ENCODE measurements at places on chromosomes 2 and 18.
A peak's percentile ranks its signal among the peaks of the same experiment; 100 is the strongest.

- no peak for DNase-seq
Measured at GRCh38 chr2:214014551-214015220, 396.2 kb upstream of the VWC2L start.

DNA sequence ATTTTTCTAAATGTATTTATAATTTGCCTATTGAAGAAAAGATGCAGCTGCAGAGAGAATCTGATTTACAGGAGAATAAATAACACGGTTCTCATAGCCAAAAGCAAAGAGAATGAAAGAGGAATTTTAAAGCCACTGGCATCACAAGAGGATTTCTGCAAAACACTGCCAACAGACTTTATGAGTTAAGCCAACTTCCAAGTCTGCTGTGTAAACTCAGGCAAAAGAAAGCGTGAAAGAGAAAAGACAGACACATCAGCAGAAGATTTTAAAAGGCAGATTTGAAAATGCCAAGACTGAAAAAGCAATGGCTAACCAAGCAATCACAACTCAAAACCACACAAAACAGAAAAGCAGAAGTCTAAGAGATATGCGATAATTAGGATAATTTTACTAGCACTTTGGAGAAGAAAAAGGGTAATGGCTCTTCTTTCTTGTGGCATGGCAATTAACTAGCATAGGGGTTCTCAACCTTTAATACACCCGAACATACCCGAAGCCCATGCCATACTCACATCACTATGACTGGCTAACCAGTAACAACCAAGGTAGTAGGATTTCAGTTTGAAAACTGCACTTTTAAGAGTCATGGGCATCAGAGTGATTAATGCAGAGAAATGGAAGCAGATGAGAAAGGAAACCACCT, 4.9 kb downstream of the DARS1 start:
- DNase-seq = no peak

GRCh38 chr2:221529943-221530652, 42.0 kb downstream of the EPHA4 start:
- DNase-seq = peak; percentile 13

- no peak for DNase-seq
Measured at GRCh38 chr2:203706403-203706802, at the start of gene CD28. CD28 (plus strand) TSS chr2:203706639; CDS start chr2:203706697, 58 bp downstream.

GRCh38 chr2:48448274-48449061, 81.5 kb upstream of the STON1 start:
- DNase-seq = no peak

DNA sequence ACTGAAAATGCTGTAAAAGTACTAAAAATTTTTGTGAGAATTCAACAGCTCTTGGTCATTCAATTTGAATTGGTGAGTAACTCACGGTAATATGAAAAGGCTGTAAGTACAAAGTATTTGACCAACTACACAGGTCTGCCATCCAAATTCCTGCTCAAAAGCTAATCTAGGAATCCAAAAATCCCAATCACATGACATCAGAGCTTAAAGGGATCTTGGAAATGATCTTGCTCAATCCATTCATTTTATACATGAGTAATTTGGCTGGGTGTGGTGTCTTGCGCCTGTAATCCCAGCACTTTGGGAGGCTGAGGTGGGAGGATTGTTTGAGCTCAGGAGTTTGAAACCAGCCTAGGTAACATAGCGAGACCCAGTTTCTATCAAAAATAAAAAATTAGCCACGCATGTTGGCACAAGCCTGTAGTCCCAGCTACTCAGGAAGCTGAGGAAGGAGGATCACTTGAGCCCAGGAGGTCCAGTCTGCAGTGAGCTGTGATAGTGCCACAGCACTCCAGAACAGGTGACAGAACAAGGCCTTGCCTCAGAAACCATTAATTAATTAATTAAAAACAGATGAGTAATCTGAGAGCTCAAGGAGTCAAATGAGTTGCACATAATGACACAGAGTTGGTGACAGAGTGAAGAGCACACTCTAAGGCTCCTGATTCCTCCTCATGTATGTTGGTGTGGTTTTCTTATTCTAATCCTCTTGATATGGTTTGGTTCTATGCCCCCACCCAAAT, 19.8 kb downstream of the SPIRE1 start:
- DNase-seq = no peak

DNA sequence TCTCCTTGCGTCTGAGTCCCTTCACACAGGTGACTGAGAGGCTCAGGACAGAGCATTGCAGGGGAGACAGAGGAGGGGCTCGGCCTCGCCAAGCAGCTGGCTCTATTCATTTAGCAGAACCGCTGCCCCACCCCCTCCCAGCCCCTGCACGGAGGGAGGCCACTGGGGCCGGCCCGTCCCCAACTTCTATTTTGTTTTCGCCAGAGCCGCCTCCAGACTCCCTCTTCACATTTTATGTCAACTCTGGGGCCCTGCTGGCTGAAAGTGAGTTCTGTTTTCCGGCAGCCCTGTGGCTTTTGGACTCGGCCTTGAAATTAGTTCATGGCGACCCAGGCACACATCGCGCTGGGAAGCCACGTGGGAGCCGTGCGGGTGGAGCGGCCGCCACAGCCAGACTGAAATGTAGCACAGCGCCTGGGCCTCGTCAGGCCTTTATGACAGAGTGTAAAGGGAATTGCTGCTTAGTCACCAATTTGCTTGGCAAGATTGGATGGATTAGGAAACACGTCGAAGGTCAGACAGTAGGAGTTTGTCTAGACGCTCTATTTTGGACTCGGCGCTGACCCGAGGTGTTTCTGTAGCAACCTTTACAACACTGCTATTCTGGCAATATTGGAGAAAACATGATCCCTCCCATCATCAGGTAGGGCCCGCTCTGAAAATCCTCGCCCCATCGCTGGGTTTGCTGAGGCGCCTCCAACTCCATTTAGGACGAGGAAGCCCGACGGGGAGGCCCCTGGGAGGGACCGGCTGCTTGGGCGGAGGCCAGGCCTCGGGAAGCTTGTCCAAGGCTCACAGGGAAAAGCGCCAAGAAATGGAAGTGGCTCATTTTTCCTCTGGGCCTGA, 90.7 kb upstream of the CTDP1 start:
- DNase-seq = peak; percentile 51

DNA sequence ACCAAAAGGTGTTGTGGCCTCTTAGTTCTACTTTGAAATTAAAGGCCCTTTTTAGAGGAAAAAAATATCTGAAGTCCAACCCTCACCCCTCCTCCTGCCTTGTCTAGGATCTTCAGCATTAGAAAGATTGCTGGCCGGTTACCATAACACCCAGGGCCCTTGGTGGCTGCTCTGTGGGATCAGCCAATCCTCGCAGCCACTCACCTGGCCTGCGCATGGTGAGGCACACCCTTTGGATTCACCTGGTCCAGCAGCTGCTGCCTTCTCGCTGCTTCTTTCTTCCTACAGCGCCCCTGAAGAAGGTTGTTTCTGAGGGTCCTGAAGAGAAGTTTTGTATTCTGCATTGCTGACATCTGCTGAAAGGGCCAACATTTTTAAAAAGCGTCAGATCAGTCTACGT, 25.2 kb downstream of the DYTN start:
- DNase-seq = no peak

- DNase-seq = no peak
Measured at GRCh38 chr2:68223419-68223818, 28.9 kb downstream of the PPP3R1 start.

GRCh38 chr2:36438449-36438977, 82.9 kb downstream of the CRIM1 start:
- DNase-seq = peak; percentile 88

DNA sequence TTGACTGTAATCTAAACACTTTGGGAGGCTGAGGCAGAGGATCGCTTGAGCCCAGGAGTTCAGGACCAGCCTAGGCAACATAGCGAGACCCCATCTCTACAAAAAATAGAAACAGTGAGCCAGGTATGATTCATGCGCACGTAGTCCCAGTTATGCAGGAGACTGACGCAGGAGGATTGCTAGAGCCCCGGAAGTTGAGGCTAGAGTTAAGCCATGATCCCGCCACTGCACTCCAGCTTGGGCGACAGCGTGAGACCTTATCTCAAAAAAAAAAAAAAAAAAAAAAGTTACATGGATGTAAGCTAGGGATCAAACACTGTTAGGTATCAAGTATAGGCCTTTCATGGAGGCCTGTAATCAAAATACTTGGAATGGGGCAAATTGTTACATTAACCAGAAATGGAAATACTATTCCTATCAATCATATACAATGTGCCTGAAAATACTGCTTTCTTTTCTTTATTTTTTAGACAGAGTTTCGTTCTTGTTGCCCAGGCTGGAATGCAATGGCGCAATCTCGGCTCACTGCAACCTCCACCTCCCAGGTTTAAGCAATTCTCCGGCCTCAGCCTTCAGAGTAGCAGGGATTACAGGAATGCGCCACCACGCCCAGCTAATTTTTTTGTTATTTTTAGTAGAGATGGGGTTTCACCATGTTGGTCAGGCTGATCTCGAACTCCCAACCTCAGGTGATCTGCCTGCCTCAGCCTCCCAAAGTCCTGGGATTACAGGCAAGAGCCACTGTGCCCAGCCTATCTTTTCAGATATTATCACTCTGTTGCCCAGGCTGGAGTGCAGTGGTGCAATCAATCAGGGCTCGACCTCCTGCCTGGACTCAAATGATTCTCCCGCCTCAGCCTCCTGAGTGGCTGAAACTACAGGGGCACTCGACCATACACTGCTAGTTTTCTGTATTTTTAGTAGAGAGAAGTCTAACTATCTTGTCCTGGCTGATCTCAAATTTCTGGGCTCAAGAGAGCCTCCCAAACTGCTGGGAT, 27.2 kb downstream of the XPO1 start:
- no peak for DNase-seq

DNA sequence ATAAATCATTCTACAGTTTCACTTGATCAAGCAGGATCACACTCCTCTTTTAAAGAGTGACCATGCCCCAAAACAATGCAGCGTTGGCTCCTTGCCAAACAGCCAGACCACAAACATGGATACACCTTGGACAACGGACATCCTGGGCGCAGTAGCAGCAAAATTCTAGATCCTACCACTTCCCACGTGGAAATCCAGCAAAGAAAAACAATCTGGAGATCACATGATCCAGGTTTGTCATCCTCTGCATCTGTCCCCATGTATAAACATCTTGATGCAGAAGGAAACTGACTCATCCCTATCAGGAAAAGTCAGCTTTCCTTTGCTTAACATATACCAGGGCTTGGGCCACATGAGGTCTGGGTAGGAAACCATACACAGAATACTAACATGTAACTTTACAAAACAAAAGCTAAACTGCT, 53.1 kb downstream of the ZNF521 start:
- DNase-seq = peak; percentile 52

GRCh38 chr2:61158356-61158955, 3.5 kb upstream of the C2orf74 start:
- no peak for DNase-seq

- no peak for DNase-seq
Measured at GRCh38 chr18:58496937-58497336, 132.0 kb downstream of the ALPK2 start.

- DNase-seq = peak; percentile 36
Measured at GRCh38 chr2:96470636-96471035, 34.5 kb downstream of the NEURL3 start.

DNA sequence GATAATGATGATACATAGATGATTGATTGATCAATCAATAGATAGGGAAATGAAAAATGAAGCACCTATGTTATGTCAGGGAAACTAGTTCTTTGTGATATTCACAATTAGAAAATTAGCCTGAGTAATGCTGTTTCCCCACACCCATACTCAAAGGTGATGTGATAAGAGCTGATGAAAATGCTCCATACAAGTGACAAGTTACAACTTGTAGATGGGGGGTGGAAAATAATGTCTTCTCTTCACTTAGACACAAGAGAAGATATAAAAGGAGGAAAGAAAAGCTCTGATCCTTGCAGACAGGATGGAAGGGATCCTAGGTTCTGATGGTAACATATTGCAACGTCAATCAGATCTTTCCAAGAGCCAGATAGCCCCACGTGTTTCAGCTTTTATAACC, 365.9 kb downstream of the AKAIN1 start:
- DNase-seq = no peak

DNA sequence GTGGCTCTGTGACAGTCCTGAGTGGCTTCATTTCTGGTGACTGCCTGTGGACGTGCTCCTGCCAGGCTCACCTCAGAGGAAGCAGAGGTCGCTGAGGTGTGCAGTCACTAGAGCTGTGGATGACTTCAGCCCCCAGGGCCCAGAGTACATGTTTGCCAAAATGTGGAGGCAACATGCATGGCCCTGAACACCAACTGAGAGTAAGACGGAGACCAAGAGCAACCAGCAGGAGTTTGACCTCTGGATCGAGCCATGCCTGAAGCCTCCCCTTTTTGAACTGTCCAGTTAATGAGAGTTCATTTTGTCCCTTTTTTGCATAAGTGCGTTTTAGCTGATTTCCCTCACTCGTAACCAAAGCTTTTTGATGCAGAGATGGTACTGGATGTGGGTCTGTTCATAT, 184.9 kb downstream of the RTP5 start:
- no peak for DNase-seq

GRCh38 chr2:50448556-50448955, 583.4 kb downstream of the NRXN1 start:
- DNase-seq = no peak
